Hematopoietic multipotent progenitor cell treated with erythropoietin and hydrocortisone succinate and interleukin-3 and kit ligand, for 17 days (in vitro differentiated cells): ENCODE measurements at places on chromosomes 3 and 15.

DNA sequence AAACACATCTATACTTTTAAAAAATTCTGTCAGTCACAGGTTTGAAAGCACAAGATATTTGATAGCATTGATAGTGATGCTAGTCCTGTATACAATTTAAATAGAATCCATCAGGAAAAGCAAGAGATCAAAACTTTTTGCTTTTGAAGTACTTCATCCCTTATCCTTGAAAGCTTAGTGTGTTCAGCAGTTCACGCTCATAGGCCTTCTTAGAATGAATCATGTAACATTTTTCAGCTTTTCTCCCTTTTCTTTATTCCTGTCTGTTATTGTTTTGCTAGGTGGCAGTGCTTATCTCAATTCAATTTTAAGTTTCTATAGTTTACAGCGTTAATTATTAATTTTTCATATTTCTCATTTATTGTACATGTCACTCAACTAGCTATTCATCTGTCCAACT lies 69.1 kb downstream of the FGF7 start:
- no peak for DNase-seq

- no peak for DNase-seq
Observed at GRCh38 chr15:38878926-38879325, 314.3 kb upstream of the RASGRP1 start.

- no peak for DNase-seq
Observed at GRCh38 chr3:73687106-73688004, 62.6 kb upstream of the PDZRN3 start.

DNA sequence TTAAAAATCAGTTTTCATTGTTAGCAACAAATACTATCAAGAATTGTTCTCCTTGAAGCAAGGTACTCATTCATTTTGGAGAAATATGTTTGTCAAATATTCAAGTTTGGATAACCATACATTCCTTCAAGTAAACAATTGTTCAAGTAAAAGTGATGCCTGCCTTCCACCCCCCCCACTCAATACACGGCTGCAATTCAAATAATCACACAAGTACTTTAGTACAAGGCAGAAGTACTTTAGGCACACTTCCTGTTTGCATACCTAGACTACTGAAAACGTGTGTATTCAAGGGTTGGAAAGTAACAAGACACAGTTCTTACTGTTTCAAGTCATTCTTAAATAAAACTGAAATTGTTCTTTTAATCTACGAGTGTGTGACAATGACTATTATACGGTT lies 45.4 kb downstream of the TJP1 start:
- no peak for DNase-seq

DNA sequence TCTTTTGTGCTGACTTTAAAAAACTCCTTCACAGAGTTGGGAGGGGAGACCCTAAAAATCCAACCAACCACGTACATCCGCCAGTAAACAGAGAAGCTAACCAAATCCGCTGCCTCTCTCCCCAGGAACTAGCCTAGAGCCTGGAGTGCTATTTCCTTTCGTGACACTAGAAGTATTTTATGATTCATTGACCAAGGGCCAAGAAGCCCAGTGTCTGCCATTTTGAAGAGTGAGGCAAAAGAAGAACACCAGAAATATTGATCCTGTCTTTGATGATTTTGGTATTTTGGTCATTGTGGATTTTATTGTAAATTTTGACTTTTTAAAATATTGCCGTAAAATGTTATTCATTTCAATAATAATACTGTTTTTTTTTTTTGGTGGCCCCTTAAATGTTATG lies 10.5 kb upstream of the CTSH start:
- DNase-seq = no peak

DNA sequence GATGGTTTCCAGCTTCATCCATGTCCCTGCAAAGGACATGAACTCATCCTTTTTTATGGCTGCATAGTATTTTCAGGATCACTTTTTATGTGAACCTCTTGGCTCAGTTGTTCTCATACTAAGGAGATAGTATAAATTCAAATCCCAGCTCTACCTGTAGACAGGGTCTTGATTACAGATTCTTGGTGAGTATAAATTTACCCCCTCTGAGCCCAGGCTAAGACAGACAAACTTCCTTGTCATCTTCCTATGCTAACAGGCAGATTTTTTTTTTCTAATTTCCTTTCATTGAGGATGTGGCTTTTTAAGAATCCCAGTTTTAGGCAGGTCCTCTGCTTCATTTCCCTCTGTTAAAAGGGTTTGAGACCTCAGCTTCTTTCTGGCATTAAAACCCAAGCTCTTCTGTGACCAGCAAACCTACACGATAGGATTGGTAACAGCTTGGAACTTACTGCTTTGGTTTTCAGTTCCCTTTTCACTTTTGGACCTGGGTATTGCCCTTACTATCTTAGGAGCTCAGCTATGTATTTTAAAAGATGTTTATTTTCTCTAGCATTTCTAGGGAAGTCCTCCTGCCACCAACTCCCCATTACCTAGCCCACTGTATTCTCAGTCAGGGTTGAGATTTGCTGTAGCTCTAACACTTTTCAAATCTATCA lies 72.5 kb downstream of the VPS8 start:
- no peak for DNase-seq

DNA sequence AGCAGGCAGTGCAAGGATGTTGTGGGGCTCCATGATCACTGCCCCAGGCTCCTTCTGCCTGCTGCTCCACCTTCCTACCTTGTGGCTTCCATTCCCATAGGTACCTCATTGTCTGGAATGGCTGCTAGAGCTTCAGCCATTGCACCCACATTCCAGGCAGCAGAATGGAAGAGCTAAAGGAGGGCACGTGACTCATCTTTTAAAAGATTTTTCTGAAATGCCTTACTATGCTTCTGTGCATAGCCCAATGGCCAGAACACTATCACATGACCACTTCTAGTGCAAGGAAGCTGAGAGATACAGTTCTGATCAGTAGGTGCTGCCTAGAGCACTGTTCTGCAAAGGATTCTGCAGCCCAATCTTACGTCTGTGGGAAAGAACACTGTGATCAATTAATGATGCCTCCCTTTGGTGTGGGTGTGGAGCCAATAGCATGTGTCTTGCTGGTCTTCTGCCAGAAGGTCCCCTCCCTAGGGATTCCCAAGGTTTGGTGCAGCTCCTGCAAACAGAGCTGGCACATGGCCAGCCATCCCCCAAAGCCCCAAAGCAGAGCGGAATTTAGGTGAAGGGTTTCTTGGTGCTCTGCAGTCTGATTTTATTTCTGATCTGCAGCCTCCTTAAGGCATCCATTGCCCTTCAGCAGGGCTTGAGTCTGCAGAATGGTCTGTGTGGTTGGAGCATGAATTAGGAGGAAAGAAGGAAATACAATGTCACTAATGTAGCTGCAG lies 34.4 kb downstream of the SPSB4 start:
- no peak for DNase-seq
